Lung (tissue), 17 donors: ENCODE measurements at places on chromosomes 11 and 22.
A peak's percentile ranks its signal among the peaks of the same experiment; 100 is the strongest.

DNA sequence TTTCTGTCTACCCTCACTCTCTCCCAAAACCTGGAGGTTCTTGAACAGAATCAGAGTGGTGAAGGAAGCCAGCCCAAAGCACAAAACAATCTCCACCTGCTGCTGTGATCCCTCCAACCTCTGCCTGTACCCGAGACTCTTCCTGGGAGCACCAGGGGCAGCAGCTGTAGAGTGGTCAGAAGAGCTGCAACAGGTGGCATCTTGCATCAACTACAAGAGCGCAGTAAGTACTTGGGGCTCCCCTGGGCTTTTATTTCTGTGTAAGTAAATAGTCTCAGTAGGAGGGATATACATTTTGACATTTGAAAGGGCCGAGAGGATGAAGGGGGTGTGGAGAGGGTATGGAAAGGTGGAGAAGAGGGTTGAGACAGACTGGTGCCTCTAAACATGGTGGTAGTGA, 8.3 kb upstream of the UBQLNL start:
- no peak for DNase-seq

GRCh38 chr11:118194835-118195627, 18.6 kb upstream of the SCN2B start:
- DNase-seq, result peak; percentile 92

GRCh38 chr22:22927196-22927887, 39.7 kb downstream of the IGLL5 start:
- no peak for DNase-seq

- no peak for DNase-seq
These were observed 7.7 kb upstream of the NCR3LG1 start for GRCh38 chr11:17343907-17344306.

DNA sequence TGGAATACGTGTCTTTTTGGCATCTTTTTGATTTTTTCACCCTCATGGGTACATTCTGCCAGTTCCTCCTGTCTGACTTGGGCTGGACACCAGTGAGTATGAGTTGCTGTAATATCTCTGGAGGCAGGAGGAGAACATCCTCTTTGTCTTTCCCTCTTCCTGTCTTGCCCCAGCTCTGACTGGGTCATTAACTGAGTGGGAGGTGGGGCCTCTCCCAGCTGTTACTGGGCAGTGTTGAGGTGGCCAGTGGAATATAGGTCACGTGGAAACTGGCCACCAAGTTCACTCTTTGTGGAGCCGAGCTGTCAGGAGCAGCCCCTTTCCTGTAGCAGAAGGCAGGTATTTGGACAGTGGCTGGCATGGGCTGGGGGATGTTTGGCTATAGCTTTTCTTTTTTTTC, 2.2 kb downstream of the GLB1L2 start:
- DNase-seq, result no peak

DNA sequence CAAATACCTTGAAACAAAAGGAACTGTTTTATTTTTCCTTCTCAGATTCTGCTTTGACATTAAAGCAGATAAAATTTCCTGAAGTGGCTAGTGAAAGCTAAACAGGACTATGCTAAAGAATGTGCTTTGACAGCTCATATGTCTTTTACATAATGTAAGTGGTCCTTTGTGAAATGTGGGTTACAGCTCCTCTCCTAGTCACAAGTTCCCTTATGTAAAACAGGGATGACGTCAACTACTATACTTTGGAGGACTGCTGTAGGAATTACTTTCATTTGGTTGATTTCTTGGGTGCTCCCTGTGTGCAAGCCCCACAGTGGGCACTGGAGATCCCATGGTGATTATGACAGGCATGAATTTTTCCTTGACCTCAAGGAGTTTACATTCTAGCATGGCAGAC, 216.6 kb upstream of the NARS2 start:
- DNase-seq, result no peak

GRCh38 chr11:12603143-12604088, 70.8 kb upstream of the TEAD1 start:
- no peak for DNase-seq

DNA sequence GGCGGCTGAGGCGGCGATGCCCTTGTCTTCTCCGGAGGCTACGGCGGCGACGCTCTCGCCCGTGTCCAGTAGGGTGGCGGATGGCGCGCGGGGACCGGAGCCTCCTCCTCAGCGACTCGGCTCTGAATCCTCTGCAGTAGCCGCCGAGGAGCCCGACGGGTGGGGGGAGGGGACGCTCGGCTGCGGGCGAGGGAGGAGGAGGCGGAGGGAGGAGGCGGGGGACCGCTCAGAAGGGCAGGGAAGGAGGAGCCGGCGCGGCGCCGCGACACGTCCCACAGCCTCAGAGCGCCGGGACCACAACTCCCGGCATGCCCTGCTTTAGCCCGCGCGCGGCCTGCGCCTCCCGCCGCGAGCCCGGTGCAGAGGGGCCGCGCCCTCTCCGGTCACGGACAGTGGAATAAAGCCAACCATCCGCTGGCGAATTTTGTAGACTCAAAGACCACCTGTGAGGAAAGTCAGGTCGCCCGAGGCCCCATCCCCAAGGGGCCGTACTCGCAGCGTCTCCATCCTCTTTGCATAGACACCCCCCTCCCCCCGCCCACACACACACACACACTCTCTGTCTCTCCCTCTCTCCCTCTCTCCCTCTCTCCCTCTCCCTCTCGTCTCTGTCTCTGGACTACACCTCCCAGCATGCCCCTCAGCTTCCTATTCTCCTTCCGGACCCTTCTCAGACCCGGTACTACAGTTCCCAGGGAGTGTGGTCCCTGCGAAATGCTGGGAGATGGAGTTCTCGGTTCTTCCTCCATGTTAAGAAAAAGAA, at the start of gene FAM168A:
TSS of gene FAM168A (minus strand) at position 157 of the 763 bp plus-strand sequence. CDS start 129,638 bp downstream, outside the sequence.
- DNase-seq, result peak; percentile 97

- no peak for DNase-seq
These were observed 28.1 kb downstream of the SBF2 start for GRCh38 chr11:10265936-10266335.

DNA sequence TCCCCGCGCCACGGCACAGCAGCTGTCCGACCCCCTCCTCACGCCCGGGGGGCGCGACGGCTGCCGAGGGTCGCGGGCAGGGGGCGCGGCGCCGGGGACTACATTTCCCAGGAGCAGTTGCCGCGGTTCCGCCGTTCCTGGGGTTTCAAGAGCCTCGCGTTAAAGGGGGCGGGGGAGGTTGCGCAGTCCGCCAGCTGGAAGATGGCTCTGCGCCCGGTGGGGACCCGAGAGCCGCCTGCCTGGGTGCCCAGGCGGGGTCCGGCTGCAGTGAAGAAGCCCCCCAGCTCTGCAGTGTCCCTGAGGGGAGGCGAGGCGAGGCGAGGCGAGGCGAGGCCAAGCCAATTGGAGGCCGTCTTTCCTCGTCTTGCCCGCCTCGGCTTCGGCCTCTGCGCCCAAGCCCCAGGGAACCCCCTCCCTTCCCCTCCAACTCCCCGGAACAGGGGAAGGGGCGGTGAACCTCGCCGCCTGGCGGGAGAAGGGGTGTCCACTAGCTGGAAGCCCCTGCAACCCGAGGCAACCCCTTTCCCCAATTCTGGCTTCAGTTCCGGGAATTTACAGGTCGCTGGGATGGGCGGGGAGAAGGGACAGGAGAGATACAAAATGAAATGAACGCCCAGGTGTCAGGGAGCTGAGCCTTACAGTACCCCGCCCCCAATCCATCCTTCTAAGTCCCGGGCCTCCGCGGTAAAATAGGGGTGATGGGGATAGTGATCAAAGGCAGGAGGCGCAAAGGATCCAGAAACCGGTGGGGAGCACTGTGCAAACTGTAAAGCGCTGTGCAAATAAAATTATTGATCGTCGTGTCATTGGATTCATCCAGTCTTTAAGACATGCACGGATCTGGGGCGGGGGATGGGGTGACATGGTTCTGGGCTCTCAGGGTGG, 5.2 kb upstream of the GCAT start:
- peak; percentile 93 for DNase-seq

GRCh38 chr11:64787526-64788320, 9.4 kb upstream of the SF1 start:
- DNase-seq, result peak; percentile 41

DNA sequence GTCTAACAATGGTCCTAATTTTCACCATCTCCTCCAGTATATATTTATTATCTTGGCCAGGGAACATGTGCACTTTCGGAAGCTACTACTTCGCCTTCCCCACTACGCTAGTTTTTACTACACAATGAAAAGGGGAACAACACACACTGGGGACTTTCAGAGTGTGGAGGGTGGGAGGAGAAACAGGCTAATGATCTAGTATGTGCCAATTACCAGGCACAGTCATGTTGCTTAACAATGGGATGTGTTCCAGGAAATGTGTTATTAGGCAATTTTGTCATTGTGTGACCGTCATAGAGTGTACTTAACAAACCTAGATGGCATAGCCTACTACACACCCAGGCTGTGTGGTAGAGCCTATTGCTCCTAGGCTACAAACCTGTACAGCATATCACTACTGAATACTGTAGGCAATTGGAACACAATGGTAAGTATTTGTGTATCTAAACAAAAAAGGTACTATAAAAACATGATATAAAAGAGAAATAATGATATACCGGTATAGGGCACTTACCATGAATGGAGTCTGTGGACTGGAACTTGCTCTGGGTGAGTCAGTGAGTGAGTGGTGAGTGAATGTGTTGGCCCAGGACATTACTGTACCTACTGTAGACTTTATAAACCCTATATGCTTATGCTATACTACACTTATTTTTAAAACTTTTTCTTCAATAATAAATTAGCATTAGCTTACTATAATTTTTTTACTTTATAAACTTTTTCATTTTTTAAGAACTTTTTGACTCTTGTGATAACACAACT, 20.1 kb upstream of the CUL5 start:
- DNase-seq, result no peak

DNA sequence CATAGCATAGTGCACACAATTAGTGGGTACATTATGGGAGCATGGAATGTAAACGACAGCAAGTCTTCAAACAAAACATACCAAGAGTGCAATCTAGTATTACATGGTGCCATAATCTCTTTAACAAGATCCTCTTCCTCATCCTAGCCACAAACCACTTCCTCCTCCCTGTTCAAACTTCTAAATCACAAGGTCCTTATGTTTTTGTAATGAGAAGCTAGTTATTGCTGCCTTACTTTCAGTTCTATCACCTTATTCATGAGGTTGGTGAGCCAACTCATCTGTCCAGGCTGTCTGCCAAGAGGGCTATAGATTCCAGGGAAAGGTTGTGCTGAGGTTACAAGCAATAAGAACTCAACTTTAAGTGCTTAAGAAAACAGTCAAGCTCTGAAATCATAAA, 195.4 kb upstream of the ARHGAP20 start:
- no peak for DNase-seq
